Caki2 (cell line): ENCODE measurements at places on chromosomes 5 and 9. TPM values are rescaled to one million over a fixed set of nuclear protein-coding genes. Genes with fewer than 3 reads are reported as not detected.
A peak's percentile ranks its signal among the peaks of the same experiment; 100 is the strongest.

- DNase-seq: no peak
Measured at GRCh38 chr9:23229890-23230317, 596.1 kb downstream of the ELAVL2 start.

- no peak for DNase-seq
Measured at GRCh38 chr9:13035822-13036221, 243.7 kb downstream of the MPDZ start.

- peak; percentile 25 for DNase-seq
Measured at GRCh38 chr9:133477992-133478850, 678 bp downstream of the SLC2A6 start.

DNA sequence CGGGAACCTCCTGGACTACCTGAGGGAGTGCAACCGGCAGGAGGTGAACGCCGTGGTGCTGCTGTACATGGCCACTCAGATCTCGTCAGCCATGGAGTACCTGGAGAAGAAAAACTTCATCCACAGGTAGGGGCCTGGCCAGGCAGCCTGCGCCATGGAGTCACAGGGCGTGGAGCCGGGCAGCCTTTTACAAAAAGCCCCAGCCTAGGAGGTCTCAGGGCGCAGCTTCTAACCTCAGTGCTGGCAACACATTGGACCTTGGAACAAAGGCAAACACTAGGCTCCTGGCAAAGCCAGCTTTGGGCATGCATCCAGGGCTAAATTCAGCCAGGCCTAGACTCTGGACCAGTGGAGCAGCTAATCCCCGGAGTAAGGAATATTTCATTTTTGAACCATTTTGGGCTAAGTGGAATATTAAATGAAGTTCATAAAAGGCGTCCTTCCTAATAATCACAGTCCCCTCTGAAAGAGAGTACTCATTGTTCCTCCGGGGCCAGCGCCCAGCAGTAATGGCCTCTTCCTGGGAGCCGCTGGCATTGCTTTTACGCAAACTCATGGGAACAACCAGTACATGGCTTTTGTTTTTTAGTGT lies 23.6 kb downstream of the QRFP start:
- no peak for DNase-seq

- DNase-seq: peak; percentile 19
Measured at GRCh38 chr5:97838214-97838613, 655.2 kb upstream of the RIOK2 start.

- no peak for DNase-seq
Measured at GRCh38 chr5:88778736-88779135, 104.2 kb downstream of the MEF2C start.

DNA sequence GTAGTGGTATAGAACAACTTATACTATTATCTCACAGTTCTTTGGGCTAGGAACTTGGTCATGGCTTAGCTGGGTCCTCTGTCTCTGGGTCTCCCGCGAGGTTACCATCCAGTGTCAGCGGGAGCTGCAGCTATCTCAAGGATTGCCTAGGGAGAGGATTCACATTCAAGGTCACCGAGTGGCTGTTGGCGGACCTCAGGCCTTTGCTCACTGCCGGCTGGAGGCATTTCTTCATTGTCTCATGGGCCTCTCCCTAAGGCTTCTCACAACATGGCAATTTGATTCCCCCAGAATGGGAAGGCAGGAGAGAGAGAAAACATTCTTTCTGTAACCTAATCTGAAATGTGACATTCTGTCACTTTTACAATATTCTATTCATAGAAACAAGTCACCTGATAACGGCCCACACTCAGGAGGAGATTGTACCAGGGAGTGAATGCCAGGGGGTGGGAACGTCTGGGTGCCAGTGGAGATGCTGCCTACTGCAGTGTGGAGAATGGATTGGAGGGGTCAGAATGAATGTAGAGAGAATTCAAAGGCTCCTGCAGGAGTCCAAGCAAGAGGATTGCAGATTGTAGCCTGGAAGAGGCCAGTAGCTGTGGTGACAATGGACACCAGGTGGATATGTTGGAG lies 29.5 kb upstream of the ANKRD18A start:
- no peak for DNase-seq

- no peak for DNase-seq
Measured at GRCh38 chr5:163363389-163363788, 74.0 kb upstream of the CCNG1 start.

- peak; percentile 23 for DNase-seq
Measured at GRCh38 chr5:89418407-89419085, 535.6 kb upstream of the MEF2C start.

- DNase-seq: no peak
Measured at GRCh38 chr5:116084287-116084691, 536 bp upstream of the COMMD10 start.

DNA sequence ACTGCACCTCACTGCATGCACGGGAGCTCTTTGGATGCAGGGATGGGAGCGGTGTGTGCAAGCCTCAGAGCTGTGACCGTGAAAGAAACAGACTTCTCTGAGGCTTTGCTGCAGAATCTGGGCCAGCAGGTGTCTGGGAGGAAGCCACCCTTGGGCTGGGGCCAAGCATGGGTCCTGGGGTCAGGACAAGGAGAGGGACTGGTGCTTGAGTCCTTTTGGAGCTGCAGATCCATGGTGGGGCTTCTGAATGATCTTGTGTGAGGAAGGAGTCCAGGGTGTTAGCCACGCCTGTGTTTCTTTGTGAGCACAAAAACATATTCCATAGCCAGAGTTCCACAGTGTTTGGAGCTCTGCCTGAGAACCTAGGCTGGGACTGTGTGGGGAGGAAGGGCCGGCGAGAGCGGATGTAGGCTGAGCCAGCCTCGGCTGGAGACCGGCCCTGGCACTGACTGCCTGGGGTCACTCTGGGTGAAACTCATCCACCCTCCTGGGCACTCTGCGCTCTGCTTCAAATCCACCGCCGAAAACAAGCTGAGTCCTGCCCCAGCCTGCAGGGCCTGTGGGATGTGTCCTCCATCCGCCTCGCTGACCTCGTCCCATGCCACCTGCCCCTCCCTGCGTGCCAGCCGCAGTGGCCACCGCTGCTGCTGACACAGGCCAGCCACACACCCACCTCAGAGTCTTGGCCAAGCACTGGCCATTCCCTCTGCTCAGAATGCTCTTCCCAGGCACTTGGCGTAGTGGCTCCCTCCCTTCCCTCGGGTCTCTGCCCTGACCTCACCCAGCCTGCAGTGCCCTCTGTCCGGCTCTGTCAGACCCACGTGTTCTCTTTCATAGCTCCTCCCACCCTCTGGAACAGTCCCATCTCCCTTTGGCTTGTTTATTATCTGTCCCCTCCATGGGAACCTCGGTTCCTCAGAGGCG lies 26.7 kb downstream of the ERGIC1 start:
- peak; percentile 74 for DNase-seq

GRCh38 chr5:168260353-168261226 lies 30.9 kb upstream of the WWC1 start:
- no peak for DNase-seq

- DNase-seq: no peak
Measured at GRCh38 chr5:135387629-135387960, 11.4 kb downstream of the MACROH2A1 start.

DNA sequence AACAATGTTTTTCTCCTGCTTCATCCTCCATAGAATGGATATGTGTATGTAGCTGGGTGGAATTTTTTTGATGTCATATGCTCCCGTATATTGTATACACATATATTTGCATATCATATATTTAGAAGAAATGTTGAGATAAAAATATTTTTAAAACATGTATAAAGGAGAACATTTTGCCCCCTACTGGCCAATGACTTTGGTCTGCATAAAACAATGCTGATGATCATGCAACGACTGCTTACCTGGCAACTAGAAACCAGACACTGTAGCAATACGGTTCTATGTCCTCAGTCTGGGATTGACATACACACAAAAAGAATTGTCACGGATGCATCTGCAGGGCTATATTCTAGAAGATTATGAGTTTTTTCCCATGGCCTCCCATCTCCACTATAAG lies 503.6 kb downstream of the ELAVL2 start:
- no peak for DNase-seq

GRCh38 chr9:136695955-136696354 lies 8.7 kb upstream of the AGPAT2 start:
- DNase-seq: no peak

DNA sequence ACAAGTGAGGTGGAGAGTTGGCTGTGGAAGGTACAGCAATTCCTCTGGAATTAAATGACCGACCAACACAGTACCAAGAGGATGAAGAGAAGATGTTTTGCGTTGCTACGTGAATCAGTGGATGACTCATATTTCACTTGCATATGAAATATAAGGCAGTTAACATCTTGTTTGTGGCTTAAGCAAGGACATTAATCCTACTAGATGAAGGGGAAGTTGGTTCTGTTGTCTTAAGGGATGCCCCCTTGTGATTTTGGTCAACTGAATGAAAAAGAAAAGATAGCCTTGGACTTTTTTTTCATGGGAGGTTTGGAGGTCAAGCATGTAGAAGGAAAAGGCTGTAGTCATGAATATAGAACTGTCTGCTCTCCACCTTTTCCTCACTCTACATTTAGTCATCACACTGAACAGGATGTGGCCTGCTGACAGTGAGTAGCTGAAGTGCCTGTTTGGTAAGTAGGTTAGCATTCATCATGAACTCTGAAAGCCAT lies 33.9 kb downstream of the VLDLR start:
- DNase-seq: peak; percentile 56

DNA sequence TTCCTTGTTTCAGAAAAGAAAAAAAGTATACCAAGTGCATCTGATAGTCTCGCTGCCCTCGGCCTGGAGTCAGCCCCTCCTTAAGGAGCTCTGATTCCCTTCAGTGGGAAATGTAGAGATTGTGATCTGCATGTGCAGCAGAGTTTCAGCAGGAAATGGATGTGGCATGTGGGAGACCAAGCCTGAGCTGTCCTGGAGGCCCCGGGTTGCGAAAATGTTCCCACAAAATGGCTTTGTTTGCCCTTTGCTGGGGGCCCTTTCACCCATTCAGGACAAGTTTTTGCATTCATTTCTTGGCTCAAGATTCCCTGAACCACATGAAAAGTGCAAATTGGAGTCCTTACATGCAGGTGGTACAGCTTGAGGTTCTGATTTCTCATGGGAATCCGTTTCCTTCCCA lies 230.9 kb downstream of the GADD45G start:
- no peak for DNase-seq

GRCh38 chr9:19699756-19700155 lies 89.1 kb downstream of the SLC24A2 start:
- DNase-seq: no peak

The C9 gene
- total RNA-seq: not detected in 2 replicates

The GPR151 gene
- total RNA-seq: not detected in 2 replicates

The GZMA gene
- not detected in 2 replicates for total RNA-seq

The SPATA31D4 gene
- not detected in 2 replicates for total RNA-seq

The PCDHA6 gene
- 0.34 TPM in 1 of 2 replicates, not detected in the other for total RNA-seq

The QSOX2 gene
- 16.4 and 39.3 TPM in 2 replicates for total RNA-seq
